ENCODE measurements at places on chromosomes 11 and 22. TPM values are rescaled to one million over a fixed set of nuclear protein-coding genes. Genes with fewer than 3 reads are reported as not detected.

DNA sequence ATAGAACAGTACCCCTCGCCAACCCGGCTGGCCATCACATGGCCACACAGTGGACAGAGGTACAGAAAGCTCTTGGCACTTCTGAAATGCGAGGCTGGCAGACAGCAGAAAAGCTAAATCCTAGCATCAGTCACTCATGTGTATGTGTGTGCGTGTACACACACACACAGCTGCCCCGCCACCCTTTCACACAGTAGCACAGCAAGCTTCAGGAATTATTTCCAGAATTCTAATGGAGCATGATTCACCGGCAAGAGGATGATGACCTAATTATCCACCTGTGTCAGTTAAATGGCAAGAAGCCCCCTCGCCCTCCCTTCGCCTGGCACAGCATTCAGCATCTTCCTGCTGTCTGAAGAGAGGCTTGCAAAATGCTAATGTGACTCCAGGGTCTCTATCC, 336.0 kb downstream of the SHANK2 start:
- no peak for DNase-seq

DNA sequence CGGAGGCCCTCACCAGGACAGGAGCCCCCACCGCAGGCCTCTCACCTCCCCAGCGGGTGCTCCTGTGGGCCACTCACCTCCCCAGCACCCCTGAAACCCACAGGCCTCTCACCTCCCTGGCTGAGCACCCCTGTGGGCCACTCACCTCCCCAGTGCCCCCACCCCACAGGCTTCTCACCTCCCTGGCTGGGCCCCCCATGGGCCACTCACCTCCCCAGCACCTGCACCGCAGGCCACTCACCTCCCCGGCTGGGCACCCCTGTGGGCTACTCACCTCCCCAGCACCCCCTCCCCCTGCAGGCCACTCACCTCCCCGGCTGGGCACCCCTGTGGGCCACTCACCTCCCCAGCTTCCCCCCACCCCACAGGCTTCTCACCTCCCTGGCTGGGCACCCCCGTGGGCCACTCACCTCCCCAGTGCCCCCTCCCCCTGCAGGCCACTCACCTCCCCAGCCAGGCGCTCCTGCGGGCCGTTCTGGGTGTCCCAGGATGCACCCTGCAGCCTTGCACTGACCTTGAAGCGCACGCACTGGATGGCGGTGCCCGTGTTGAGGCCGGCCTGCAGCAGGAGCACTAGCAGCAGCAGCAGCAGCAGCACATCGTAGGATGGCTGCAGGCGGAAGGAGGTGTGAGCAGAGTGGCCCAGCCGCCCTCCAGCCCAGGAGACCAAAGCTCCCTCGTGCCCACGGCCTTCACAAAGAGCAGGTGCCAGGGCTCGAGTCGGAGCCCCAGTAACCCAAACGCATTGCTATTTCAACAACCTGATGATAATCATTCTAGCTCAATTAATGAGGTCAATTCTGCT, 5.7 kb upstream of the TTLL8 start:
- DNase-seq = no peak

- DNase-seq = peak; percentile 31
Observed at GRCh38 chr11:3836903-3837302, 3.9 kb downstream of the RHOG start.

- DNase-seq = no peak
Observed at GRCh38 chr11:128735935-128736605, 42.2 kb downstream of the FLI1 start.

DNA sequence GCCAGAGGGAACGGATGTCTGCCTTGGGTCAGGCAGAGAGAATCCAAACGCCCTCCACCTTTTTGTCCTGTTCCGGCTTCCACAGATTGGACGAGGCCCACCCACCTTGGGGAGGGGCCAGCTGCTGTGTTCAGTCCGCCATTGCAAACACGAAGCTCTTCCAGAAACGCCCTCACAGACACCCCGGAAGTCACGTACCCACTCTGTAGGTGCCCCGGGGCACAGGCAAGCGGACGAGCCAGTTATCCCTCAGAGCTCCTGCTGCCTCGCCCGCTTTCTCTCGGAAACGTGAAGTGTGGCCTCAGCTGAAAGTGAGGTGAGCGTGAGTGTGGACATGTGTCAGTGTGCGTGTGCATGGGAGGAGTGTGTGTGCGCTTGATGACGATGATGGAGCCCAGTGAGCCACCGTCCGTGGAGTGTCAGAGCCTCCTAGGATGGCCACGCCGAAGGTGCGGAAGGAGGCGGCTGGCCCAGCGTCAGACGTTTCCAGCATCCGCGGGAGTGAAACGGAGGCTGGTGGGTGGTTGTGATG, 869.2 kb downstream of the TBC1D22A start:
- DNase-seq = peak; percentile 23

DNA sequence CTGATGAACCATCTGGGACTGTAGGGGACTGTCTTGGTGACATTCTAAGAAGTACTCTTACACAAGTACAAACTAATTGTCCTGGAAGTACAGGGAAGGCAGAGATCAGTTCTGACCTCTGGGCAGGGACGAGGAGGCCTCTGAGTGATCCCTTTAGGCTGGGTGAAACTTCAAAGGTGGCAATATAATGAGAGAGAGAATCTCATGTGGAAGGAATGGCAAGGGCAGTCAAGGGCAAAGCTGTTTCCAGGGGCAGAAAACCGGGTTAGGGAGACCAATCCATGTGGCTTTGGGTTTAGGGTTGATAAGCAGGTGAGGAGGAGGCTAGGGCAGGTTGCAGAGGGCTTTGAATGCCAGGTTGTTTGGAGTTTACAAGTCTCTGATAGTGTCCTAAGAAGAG, 21.3 kb upstream of the MYH9 start:
- DNase-seq = peak; percentile 49

The SLC5A1 gene
- 13.8 TPM for total RNA-seq

The PRSS23 gene
- total RNA-seq = 74.1 TPM

The MS4A6A gene
- 6.7 TPM for total RNA-seq

The GRM5 gene
- not detected for total RNA-seq

Measured in stomach (tissue), 19 donors.